HS-5 (cell line): ENCODE measurements at places on chromosomes 12 and 14.

- no peak for DNase-seq
These were observed at the start of gene PRKCH for GRCh38 chr14:61321385-61322010. Gene PRKCH, plus strand, starts transcription at chr14:61321579. Its CDS starts 523 bp downstream, at chr14:61322102.

- DNase-seq = no peak
These were observed 24.1 kb downstream of the PRIMA1 start for GRCh38 chr14:93764211-93764659.

DNA sequence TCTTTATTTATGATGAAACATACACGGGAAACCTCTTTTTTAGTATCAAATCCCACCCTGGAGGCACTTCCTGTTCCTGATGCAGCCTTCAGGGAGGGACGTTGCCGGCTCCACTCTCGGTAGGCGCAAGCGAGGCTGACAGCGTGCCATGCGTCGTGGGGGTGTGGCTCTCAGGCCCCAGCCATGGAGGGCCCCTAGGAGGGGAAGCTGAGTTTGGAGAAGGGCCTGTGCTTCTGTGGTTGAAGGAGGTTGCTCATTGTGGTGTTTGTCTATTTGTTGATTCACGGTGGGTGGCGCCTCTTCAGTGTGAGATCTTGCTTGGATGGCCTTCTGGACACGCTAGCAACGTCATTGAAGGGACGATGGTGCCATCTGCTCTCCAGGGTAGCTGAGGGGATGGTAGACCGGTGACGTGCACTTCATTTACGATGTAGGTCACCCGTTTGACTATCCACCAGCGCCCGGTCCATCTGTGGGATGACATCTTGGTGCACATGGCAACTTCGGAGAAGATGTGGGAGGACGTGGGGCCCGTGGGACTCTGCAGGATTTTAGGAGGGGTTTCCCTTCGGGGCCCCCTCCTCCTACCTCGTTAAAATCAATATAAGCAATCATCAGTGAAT lies 126.3 kb upstream of the RTL1 start:
- no peak for DNase-seq

DNA sequence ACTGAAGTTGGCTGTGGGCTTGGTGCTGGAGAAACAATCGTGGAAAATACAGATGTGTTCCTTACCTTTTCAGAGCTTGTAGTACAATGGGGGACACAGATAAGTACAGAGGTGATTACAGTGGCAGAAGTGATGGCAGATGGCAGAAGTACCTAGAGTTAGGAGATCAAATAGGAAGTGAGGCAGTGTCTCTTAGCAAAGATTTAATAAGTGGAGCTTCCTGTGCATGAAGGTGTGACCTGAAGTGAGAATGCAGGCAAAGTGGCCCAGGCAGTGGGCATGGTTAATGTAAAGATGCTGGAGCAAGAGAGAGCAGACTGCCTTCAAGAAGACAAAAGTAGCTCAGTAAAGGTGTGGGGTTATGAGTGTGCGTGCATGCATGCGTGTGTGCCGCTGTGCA lies 16.0 kb downstream of the LRRK2 start:
- DNase-seq = no peak

DNA sequence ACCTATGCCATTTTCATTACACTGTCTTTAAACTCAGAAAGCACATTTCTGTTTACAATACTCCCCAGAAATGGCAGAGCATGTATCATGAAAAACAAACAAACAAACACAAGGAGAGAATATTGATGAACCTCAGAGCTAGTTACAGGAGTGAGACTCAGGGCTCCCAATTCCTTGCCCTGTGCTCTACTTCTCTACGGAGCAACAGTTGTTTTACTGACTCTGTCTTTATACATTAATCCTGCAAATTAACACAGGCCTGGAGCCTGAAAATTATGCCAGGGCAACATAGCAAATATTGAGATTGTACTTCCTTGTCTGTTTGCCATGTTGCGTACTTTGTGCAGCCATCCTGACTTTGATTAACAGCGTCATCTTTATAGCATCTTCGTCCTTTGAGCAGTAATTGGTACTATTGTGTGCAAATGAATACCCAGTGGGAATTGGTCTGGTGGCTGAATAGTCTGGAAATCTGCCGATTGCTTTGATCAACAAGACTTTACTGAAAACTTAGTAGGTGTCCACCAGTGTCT lies 15.2 kb upstream of the AKAP6 start:
- DNase-seq = no peak

DNA sequence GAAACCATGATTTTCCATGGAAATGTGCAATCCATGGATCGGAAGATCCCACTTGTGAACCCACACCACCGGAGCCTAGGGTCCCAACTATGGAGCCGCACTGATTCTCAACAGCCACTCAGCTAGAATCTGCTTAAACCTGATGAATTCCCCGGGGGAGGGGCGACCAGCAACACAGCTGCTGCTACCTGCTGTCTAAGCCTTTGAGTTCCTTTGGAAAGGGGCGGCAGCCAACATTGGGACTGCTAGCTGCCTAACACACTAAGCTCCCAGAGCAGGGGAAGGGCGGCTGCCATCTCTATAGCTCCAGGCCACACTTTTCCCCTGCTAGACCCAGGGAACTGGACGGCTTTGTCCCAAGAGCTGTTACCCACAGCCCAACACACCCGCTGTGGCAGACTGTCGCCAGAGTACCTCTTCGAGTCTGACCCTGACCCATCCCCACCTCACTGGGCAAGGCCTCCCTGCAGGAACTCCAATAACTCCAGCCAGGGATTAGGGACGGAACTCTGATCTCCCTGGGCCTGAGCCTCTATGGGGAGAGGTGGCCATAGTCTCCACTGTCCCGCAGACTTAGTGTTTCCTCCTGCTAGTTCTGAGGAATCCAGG lies 205.8 kb upstream of the SLC16A7 start:
- no peak for DNase-seq

- peak; percentile 16 for DNase-seq
These were observed 88.0 kb upstream of the TMEM260 start for GRCh38 chr14:56491299-56492285.

- no peak for DNase-seq
These were observed 31.3 kb upstream of the BCAT1 start for GRCh38 chr12:24979976-24980730.

- no peak for DNase-seq
These were observed 11.4 kb downstream of the CLECL1 start for GRCh38 chr12:9721394-9722092.
